ENCODE measurements at places on chromosomes 1 and 21.

DNA sequence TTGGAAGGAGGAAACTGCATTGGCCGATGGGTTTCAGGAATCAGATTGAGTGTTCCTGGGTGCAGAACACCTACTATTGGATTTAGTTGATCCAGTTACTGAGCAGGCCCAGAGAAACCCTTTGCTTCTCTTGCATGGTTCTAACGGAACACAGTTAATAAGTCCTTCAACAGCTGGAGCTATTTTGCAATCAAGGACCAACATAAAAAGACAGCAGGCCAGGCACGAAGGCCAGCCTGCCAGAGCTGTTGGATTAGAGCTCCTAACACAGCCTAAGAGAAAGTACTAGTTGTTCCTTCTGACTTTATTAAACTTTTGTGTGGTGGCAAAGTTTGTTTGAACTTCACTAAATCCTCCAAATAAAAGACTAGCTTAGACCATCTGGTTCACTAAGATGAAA is 148.0 kb upstream of the LMO4 start:
- no peak for DNase-seq

DNA sequence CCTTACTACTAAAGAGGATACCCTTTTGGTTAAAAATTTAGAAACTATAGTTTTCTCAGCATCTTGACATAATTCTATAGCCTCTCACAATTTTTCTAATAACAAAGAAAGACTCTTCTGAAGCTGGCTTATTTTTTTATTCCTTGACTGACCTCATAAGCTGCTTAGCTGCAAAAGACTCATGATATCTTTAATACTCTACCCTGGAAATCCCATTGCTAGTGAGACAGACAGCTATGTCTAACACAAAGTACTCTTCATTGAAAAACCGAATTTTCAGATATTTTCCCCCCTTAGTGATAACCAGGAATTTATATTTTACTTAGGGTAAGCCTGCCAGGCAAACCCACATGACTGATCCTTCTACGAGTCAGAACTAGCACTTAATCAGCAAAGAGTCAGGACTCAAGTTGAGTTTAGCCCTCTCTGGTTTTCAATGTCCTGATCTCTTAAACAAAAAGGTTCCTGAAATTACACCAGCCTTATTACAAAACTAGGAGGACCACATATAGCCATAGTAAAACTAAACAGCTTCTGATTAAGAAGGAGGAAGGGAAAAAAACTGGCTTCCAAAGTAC is 56.9 kb downstream of the ENAH start:
- no peak for DNase-seq

DNA sequence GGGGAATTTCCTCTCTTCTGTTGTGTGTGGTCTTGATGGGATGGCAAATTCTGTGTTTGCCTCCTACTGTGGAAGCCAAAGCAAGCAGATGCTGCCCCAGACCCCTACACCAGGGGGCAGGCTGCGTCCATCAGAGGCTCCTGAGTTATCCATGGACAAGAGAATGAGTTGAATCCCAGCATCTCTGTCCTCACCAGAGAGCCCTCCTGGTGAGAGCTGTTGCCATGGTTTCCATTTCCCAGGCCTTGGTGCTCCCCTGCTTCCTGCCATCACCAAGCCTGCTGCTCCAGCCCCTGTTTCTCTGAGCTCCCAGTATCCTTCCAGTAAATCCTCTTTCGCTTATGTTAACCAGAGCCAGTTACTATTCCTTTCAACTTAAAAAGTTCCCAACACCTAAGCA is 20.4 kb upstream of the GNG12 start:
- peak; percentile 51 for DNase-seq

DNA sequence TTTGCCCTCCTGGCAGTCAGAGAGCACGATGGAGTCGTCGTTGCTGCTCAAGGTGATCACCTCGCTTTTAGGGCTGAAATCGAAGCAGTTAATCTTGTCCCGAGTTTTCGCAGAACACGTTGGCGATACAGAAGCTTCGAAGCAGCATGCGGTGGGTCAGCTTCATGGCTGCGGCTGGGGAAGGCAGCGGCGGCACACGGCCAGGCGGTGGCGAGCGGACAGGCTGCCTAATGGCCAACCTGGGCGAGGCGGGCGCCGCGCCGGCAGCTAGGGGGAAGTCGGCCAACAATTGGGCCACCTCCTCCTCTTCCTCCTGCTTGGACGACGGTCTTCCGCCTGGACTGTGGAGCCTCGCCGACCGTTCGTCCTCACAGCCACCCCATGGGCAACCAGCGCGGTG is 34.8 kb downstream of the CDC7 start:
- no peak for DNase-seq

DNA sequence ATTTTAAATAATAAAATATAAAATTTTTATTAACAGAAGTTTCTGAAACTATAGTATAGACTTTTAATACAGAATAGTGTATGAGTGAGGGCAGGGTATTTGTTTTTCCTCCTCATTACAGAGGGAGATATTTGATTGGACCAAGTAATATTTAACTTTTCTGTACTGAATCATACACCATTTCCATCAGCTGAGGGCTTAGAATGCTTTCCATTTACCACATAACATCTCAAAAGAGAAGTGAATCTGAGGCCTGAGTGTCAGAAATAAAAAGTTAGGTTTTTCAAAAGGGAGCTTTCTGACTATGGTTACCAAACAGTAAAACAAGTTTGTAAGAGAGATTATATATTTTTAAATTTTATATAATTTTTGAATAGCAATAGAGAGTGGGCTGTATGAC is 29.5 kb downstream of the TLCD4 start:
- DNase-seq = no peak

DNA sequence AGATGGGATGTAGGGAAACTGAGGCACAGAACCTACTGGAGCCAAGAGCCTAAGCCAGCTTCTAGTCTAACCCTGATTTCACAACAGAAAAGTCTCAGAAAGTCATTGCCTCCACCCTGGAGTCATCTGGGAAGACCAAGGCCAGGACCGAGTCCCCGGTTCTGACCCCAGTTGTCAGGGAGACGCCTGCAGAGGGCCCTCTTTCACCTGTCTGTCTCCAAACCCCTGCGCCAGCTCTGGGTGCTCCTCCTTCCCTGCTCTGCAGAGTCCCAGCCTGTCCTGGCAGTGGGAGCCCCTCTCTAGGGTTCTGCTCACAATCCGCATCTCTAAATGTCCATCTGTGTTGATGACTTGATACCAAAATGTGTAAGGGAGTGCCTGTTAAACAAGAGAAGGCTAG is 149.7 kb downstream of the PGBD5 start:
- DNase-seq = no peak

- no peak for DNase-seq
Observed at GRCh38 chr1:27676410-27676809, 4.4 kb upstream of the IFI6 start.

DNA sequence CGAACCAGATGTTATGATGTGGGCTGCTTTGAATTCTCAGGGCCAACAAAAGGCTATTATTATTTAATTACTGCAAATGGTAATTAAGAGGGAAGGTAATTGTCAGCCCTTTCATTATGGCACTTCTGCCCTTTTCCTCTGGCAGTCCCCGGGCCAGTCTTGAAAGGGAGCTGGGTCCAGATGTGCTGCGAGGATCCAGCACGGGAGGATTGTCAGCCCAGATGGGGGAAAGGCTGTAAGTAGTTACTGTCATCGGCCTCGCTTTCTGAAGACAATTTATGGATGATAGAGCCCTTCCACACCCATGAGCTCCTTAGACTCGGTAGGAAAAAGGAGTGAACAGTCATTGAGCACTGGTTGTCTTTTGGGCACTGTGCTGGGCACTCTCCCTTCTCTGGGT is 8.7 kb upstream of the ZNF362 start:
- DNase-seq = no peak

- DNase-seq = no peak
Observed at GRCh38 chr1:15231714-15232201, 15.3 kb upstream of the FHAD1 start.

- DNase-seq = no peak
Observed at GRCh38 chr21:42058631-42059111, 12.4 kb upstream of the UMODL1 start.

- no peak for DNase-seq
Observed at GRCh38 chr1:168613038-168613451, 36.6 kb downstream of the XCL1 start.

DNA sequence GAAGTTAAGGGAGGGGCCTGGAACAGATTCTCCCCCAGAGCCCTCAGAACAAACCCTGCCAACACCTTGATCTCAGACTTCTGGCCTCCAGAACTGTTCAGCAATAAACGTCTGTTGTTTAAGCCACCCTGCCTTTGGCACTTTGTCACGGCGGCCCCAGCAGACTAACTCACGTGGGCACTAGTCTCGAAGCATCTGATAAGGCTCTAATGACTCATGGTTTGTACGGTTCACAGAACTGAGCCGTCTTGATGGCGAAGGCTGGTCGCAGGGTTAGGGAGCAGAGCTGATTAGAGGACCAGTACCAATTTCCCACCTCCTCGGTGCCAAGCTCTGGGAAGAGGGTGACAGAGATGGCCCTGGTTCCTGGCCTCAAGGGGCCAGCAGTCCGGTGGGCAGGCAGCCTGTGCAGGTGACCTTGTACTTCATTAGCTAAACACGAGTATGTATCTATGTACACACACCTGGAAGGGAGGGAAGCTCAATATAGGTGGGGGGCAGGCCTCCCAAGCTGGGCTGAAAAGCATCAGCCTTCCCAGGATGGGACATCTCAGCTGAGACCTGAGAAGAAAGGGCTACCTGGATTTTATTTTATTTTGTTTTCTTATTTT is 112.8 kb downstream of the MRPS6 start:
- DNase-seq = no peak

GRCh38 chr1:89802841-89803240 is 18.0 kb upstream of the LRRC8D start:
- DNase-seq = no peak

DNA sequence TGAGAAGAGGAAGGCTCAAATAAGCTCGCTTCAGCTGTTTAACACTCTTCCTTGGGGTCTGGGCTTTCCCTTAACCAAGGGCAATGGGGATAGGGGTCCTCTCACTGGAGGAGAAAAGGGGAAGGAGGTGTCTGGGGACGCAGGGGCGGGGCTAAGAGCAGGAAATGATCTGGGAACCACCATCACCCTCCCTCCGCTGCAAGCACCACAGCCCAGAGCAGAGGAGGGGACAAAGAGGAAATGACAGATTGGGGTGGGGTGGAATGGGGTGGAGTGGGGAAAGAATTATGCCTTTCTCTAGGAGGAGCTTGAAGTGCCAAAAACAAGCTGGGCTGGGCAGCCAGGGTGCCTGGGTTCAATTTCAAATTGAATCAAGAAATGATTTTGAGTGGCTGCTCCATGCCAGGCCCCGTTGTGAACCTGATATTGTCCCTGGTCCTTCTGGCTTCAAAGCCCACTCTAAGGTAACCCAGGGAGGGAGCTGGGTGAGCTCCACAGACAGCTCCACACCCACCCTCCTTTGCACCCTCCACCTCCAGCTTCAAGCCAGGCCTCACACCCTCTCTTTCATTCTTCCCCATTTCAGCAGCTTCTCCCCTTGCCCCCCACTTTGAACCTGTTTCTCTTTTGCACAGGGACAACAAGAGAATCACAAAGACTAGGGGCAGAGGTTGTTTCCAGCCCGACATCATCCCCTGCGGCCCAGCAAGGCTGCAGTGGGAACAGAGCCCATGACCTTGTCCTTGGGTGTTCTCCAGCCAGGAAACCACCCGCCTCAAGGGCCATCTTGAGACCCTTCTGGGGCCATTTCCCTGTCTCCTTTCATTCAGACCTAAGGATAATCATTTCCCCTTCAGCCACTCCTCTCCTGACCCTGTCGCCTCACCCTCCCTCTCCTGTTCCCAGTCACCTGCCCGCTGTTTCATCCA is 1.1 kb downstream of the ARHGAP30 start:
- DNase-seq = no peak
